Activated CD8-positive, alpha-beta T cell treated with anti-CD3 and anti-CD28 coated beads for 36 hours (primary cell): ENCODE measurements at places on chromosomes 5 and 9. TPM values are rescaled to one million over a fixed set of nuclear protein-coding genes. Genes with fewer than 3 reads are reported as not detected.

The OR1Q1 gene
- total RNA-seq, result not detected

The FCN1 gene
- not detected for total RNA-seq

The NIPSNAP3A gene
- 12.2 TPM for total RNA-seq

The ADAMTS2 gene
- total RNA-seq, result not detected
